Psoas muscle (tissue), 8 donors: ENCODE measurements at places on chromosomes 7 and 10. TPM values are rescaled to one million over a fixed set of nuclear protein-coding genes. Genes with fewer than 3 reads are reported as not detected.

Gene CYP3A4
- 3.2 TPM for total RNA-seq

Gene EN2
- 0.36 TPM for total RNA-seq

Gene CLEC5A
- total RNA-seq, result 1.2 TPM

Gene AOAH
- 0.99 TPM for total RNA-seq

Gene INMT
- total RNA-seq, result 7.6 TPM

Gene ACSM6
- not detected for total RNA-seq

Gene THSD7A
- total RNA-seq, result 0.84 TPM

Gene RSPH10B2
- 0.79 TPM for total RNA-seq

GRCh38 chr10:49068672-49069217, 46.6 kb downstream of the VSTM4 start:
- no peak overlapping the region for H3K27ac ChIP-seq
- no peak for DNase-seq
- H3K27me3 ChIP-seq, result no peaks in the 10 kb centered on the region
- H3K4me1 ChIP-seq, result no peaks in the 10 kb centered on the region

GRCh38 chr7:132131196-132131595, 445.1 kb downstream of the PLXNA4 start:
- H3K36me3 ChIP-seq, result no peaks in the 10 kb centered on the region
- no peak overlapping the region for H3K4me3 ChIP-seq
- H3K4me1 ChIP-seq, result peaks cover 4% of the 10 kb centered on the region
- no peak overlapping the region for H3K27ac ChIP-seq
- H3K27me3 ChIP-seq, result no peaks in the 10 kb centered on the region

DNA sequence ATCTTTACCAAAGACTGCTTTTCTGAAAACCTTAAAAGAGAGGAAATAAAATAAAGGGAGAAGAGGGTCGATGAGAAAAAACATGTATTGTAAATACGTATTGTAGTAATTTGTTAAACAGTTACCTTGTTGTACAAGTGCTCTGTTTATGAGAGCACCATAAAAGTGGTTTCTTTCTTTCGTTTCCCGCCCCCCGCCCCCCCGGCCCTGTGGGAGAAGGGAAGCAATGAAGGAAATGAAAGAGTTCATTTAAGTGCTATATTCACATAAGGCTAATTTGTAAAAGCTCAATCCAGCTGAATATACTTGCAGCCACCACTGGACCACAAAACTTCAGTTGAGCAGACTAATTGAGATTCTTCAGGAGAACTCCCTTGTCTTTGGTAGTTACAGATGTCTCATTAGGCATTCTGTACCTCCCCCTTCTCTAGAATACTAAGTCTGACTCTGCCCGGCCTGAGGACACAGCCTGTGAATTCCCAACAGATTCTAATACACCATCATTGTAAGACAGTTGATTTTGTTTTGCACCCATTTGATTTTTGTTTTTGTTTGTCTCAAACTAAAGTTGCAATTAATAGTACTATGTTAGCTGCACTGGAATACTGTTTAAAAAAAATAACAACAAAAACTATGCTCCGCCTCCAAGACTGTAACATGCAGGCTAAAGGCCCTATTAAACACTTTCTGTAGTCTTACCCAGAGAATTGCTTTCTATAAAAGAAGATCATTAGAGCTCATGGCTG, 124.9 kb downstream of the ARHGAP12 start:
- DNase-seq, result no peak
- H3K4me3 ChIP-seq, result no peak overlapping the region
- H3K27ac ChIP-seq, result peak overlapping the region; percentile 26
- no peaks in the 10 kb centered on the region for H3K4me1 ChIP-seq

DNA sequence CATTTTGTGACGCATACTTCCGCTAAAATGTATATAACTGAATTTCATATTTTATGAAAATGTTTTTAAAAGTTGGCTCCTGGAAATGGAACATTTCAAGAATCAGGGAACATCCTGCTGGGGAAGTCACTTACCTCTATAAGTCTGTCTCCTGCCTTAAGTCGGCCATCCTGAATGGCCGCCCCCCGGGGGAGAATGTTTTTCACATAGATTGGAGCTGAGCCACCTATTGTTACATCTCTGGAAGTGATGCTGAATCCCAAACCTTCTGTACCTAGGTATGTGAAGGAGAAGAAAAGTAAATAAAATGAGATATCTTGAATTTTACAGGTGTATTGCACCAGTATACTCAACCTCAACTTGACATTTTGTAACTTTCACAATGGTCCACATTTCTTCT, 437.3 kb downstream of the PARD3 start:
- H3K36me3 ChIP-seq, result peaks cover 42% of the 10 kb centered on the region
- no peaks in the 10 kb centered on the region for H3K27me3 ChIP-seq
- no peak overlapping the region for H3K27ac ChIP-seq
- DNase-seq, result no peak

GRCh38 chr7:69114374-69114773, 483.9 kb upstream of the AUTS2 start:
- H3K4me1 ChIP-seq, result no peaks in the 10 kb centered on the region
- DNase-seq, result no peak
- no peaks in the 10 kb centered on the region for H3K27me3 ChIP-seq
- no peaks in the 10 kb centered on the region for H3K36me3 ChIP-seq

- H3K27ac ChIP-seq, result no peak overlapping the region
- H3K27me3 ChIP-seq, result no peaks in the 10 kb centered on the region
- no peak overlapping the region for H3K4me3 ChIP-seq
- H3K4me1 ChIP-seq, result no peaks in the 10 kb centered on the region
- no peaks in the 10 kb centered on the region for H3K36me3 ChIP-seq
These were observed 468.6 kb upstream of the COBL start for GRCh38 chr7:51785171-51785570.

GRCh38 chr10:75910032-75910431, 478.6 kb downstream of the LRMDA start:
- H3K36me3 ChIP-seq, result no peaks in the 10 kb centered on the region
- H3K27ac ChIP-seq, result no peak overlapping the region
- no peak overlapping the region for H3K4me3 ChIP-seq
- H3K27me3 ChIP-seq, result no peaks in the 10 kb centered on the region
- H3K4me1 ChIP-seq, result no peaks in the 10 kb centered on the region
- no peak for DNase-seq

DNA sequence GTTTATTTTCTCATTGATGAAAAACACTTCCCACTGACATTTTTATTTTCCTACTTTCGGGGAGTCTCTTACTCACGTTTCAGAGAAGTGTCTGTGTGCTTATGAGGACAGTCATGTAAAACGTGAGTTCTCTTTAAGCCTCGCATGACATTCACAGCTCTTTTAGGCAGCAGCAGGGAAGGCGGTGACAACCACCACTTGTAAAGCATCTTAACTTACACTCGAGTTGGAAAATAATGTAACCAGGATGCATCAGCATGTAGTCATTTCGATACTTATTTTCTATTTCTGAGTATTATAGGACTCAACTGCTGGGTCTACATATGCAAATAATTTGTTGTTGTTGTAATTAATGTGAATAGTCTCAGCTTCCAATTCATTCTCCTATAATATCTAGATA, 153.6 kb downstream of the SEMA3D start:
- H3K4me3 ChIP-seq, result no peak overlapping the region
- H3K27me3 ChIP-seq, result no peaks in the 10 kb centered on the region
- no peaks in the 10 kb centered on the region for H3K36me3 ChIP-seq
- no peak for DNase-seq

DNA sequence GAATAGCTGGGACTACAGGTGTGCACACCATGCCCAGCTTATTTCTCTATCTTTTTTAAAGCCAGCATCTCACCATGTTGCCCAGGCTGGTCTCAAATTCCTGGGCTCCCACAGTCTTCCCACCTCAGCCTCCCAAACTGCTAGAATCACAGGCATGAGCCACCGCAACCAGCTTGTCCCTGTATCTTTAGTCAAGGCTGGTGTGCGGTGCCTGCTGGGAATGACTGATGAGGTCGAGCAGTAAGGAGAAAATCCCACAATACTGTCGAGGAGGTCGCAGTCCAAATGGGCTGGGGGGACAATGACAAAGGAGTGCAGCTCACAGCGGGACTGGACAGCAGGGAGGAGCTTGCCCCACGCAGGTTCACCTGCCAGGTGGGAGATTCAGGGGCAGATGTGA, 50.2 kb upstream of the CALN1 start:
- H3K4me3 ChIP-seq, result no peak overlapping the region
- no peak overlapping the region for H3K27ac ChIP-seq
- no peaks in the 10 kb centered on the region for H3K27me3 ChIP-seq
- no peak for DNase-seq

DNA sequence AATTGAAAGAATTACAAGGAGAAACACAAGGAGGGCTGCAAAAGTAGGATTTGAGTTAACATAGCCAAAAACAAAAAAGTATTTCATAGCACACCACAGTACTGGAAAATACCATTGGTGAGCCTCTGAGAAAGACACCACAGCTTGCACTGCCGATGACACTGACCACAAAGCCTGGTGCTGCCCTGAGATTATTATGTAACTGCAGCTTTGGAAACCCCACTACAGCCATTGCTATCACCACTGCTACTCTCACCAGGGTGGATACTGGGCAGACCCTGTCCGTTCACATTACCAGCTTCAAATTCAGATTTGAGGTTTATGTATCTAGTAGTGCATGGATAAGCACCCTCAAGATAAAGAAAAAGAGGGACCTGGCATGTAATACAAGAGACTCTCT, 1246.7 kb upstream of the SORCS1 start:
- H3K27ac ChIP-seq, result no peak overlapping the region
- H3K36me3 ChIP-seq, result no peaks in the 10 kb centered on the region
- no peak for DNase-seq
- no peaks in the 10 kb centered on the region for H3K27me3 ChIP-seq
- H3K4me3 ChIP-seq, result no peak overlapping the region

DNA sequence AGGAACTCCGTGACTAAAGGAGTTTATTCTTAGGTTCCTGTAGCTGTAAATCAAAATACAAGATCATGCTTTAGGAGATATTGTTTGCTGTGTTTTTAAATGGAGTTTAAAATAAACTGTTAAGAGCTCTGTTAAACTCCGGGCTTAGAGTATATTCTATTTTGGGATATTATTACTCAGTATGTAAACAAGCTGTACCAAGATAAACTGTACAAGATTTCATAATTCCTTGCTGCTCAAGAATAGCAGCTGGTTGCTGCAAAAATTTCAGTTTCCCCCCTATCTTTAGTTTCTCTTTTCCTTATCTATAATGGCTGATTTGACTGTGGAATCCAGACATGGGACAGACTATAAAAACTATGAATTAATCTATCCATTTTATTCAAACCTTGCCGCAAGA, 215.7 kb downstream of the HTR7 start:
- no peak overlapping the region for H3K27ac ChIP-seq
- H3K27me3 ChIP-seq, result no peaks in the 10 kb centered on the region
- H3K4me3 ChIP-seq, result peak overlapping the region; percentile 6

GRCh38 chr7:27944643-27945042, 204.7 kb downstream of the TAX1BP1 start:
- DNase-seq, result no peak
- H3K27me3 ChIP-seq, result no peaks in the 10 kb centered on the region
- H3K4me3 ChIP-seq, result peak overlapping the region; percentile 24
- peaks cover 29% of the 10 kb centered on the region for H3K4me1 ChIP-seq
- H3K36me3 ChIP-seq, result no peaks in the 10 kb centered on the region
- H3K27ac ChIP-seq, result peak overlapping the region; percentile 74

- no peak for DNase-seq
- H3K36me3 ChIP-seq, result no peaks in the 10 kb centered on the region
- no peak overlapping the region for H3K27ac ChIP-seq
- no peak overlapping the region for H3K4me3 ChIP-seq
- no peaks in the 10 kb centered on the region for H3K4me1 ChIP-seq
These were observed 5.9 kb downstream of the PIK3CG start for GRCh38 chr7:106870983-106871410.

DNA sequence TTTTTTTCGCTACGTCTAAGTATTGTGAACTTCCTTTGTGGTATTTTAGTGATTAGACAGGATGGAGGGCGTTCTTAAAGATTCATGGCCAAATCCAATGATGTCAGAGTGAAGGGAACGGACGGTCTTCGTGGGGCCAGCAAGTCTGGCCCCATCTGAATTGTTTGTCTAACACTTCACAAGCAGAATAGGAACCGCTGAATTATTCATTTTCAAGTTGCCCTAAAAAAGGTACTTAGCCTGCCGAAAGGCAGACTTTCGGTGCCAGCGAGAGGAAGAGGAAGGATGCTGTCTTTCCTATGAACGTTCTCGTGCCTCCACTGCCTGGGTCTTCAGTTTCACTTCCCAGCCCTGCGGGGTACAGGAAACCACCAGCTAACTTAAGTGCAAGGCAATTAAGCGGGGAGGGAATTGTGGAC, 145.7 kb upstream of the SH2B2 start:
- H3K36me3 ChIP-seq, result no peaks in the 10 kb centered on the region
- H3K4me3 ChIP-seq, result no peak overlapping the region
- H3K27ac ChIP-seq, result no peak overlapping the region
- peaks cover 5% of the 10 kb centered on the region for H3K4me1 ChIP-seq
- DNase-seq, result no peak

DNA sequence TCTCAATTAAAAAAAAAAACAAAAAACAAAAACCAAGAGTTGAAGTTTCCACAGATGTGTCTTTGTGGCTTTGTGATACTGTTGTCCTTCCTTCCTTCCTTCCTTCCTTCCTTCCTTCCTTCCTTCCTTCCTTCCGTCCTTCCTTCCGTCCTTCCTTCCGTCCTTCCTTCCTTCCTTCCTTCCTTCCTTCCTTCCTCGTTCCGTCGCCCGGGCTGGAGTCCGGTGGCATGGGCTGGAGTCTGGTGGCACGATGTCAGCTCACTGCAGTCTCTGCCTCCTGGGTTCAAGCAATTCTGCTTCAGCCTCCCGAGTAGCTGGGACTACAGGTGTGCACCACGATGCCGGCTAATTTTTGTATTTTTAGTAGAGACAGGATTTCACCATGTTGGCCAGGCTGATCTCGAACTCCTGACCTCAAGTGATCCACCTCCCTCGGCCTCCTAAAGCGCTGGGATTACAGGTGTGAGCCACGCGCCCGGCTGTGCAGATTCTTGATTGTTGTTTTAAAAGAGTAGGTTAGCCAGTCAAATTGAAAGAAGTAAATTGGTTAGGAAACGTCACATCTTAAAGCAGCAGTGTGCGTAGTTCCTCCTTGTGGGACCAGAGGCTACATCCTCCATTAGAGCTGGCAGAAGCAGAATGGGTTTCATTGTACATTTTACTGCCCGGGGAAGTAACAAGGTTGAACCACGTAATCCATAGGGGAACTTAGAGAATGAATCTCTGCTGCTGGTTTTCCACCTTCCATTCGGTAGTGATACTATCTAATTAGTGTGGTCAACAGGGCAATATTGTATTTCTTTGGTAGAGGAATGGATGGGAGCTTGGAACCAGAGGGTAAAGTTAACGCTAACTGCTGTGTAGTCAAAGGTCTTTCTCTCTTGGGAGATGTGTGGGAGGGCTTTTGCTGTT, 20.6 kb downstream of the DNAJB6 start:
- peak overlapping the region; percentile 35 for H3K4me3 ChIP-seq
- peaks cover 10% of the 10 kb centered on the region for H3K36me3 ChIP-seq
- peak overlapping the region; percentile 89 for H3K27ac ChIP-seq
- H3K4me1 ChIP-seq, result peaks cover 91% of the 10 kb centered on the region

DNA sequence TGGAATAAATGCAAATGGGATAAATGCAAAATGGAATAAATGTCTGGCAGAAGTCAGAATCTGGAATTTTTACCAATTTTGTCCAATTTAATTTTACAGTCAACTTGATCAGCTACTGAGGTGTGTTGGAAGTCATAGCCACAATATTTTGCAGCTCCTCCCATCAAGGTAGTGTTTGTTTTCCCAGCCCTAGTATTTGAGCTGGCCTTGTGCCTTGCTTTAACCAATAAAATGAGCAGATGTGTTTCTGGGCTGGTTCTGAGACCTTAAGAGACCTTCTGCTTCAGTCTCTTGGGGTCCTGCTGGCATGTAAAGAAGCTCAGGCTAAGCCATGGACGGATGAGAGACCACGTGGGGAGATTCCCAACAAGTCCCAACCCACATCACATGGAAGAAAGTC, 42.7 kb upstream of the RSBN1L start:
- no peak overlapping the region for H3K27ac ChIP-seq
- no peak overlapping the region for H3K4me3 ChIP-seq
- no peaks in the 10 kb centered on the region for H3K36me3 ChIP-seq
- no peaks in the 10 kb centered on the region for H3K27me3 ChIP-seq
- DNase-seq, result no peak
